Activated naive CD8-positive, alpha-beta T cell treated with anti-CD3 and anti-CD28 coated beads, Interleukin-2, amount 10 ng/mL, durations not matched to agents 7 days and 5 days (primary cell): ENCODE measurements at places on chromosomes 11 and 22. TPM values are rescaled to one million over a fixed set of nuclear protein-coding genes. Genes with fewer than 3 reads are reported as not detected.

DNA sequence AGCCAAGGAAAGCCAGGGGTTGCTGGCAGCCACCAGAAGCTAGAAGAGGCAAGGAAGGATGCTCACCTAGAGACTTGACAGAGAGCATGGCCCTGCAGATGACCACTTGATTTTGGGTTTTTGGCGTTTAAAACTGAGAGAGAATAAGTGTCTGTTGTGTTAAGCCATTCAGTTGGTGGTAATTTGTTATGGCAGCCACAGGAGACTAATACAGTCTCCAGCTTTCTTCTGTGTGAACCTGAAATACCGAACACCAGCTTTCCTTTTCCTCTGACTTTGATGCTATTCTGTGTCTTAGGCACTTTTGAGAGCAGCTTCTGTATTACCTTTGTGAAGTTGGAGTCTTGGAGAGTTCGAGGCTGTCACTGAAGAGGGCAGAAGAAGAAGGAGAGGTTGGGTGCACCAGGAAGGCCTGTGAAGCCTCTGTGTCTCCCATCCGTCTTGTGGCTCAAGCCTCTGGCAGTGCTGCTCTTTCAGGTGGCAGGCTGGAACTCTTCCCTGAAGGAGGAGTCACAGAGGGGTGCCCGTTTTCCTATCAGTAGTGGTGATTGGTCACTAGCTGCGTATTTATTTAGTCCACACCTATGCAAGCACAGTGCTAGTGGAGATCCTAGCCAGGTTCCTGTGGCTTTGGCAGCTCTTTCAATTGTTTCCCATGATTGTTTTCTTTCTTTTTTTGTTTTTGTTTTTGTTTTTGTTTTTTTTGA, 2.5 kb downstream of the TBC1D22A start:
- H3K4me3 ChIP-seq = peak overlapping the region; percentile 100
- H3K27ac ChIP-seq = peak overlapping the region; percentile 44
- H3K36me3 ChIP-seq = peaks cover 21% of the 10 kb centered on the region
- peaks cover 48% of the 10 kb centered on the region for H3K4me1 ChIP-seq
- no peaks in the 10 kb centered on the region for H3K27me3 ChIP-seq

The HORMAD2 gene
- total RNA-seq = 0.14 TPM

DNA sequence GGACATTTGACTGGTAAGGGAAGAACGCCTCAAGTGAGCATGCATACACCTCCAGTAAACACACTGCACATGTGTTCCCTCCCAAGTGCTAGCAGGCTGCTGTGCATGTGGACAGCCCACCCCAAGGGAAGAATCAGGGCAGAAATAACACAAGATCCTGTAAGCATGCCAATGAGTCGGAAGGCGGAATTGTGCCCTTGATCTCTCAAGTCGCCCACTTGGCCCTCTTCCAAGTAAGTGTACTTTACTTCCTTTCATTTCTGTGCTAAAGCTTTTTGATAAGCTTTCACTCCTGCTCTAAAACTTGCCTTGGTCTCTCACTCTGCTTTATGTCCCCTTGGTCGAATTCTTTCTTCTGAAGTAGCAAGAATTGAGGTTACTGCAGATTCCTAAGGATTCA, 139.6 kb downstream of the TRPC6 start:
- H3K4me3 ChIP-seq = no peak overlapping the region
- no peaks in the 10 kb centered on the region for H3K27me3 ChIP-seq
- no peaks in the 10 kb centered on the region for H3K4me1 ChIP-seq
- no peak for DNase-seq
- H3K27ac ChIP-seq = no peak overlapping the region

DNA sequence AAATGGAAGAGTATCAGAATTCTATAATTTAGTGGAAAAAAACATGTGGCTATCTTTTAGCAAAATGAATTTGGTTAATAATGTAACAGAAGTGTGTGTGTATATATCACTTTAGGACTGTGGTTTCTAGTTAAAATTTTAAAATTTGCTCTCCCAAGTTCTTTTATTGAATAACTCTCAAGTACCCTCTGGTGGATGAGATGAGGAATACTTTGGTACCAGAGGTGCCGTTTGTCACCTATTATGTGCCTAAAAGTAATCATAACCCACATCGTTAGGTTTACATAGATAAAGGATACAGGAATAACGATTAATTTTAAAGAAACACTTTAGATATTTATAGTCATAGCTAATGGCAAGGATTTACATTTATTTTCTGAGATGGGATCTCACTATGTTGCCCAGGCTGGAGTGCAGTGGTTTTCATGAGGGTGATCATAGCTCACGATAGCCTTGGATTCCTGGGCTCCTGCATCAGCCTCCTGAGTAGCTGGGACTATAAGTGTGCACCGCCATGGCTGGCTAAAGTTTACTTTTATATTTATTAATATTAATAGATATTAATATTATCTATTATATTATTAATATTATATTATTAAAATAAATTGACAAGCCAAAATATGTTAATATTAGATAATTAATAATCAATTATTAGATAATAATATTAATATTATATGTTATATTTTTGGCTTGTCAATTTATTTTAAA, 66.7 kb upstream of the CAPRIN1 start:
- H3K4me3 ChIP-seq = no peak overlapping the region
- peaks cover 17% of the 10 kb centered on the region for H3K27me3 ChIP-seq
- H3K27ac ChIP-seq = no peak overlapping the region
- no peak for DNase-seq

GRCh38 chr11:29005401-29005980, 897.3 kb downstream of the METTL15 start:
- no peak overlapping the region for H3K27ac ChIP-seq
- H3K4me3 ChIP-seq = no peak overlapping the region
- H3K36me3 ChIP-seq = no peaks in the 10 kb centered on the region
- H3K4me1 ChIP-seq = no peaks in the 10 kb centered on the region

The ALG9 gene
- 26.8 TPM for total RNA-seq

The TCN1 gene
- total RNA-seq = not detected

The RAB30 gene
- 14.3 TPM for total RNA-seq

The CBY1 gene
- 22.4 TPM for total RNA-seq

The SLC22A6 gene
- not detected for total RNA-seq

The ADAMTS8 gene
- total RNA-seq = not detected

DNA sequence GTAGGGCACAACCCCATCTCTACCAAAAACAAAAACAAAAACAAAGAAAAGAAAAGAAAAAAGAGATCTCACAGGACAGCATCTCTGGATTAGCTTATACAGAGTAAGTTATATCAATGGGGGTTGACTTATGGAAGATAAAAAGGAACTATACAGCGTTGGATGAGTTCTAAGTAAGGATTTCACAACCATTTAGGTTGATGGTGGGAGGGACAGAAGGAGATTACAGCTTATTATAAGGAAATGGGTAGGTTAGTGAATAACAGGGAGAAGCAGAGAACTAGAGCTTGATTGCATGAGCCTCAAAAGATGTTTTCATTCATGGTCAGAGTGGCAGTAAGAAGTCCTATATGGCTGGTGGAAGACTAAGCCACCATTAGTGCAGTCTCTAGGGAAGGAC, 60.3 kb downstream of the CECR2 start:
- no peaks in the 10 kb centered on the region for H3K36me3 ChIP-seq
- no peak overlapping the region for H3K4me3 ChIP-seq
- no peak overlapping the region for H3K27ac ChIP-seq
- H3K27me3 ChIP-seq = peaks cover 5% of the 10 kb centered on the region
- no peak for DNase-seq

The UCP3 gene
- total RNA-seq = 4.0 TPM

DNA sequence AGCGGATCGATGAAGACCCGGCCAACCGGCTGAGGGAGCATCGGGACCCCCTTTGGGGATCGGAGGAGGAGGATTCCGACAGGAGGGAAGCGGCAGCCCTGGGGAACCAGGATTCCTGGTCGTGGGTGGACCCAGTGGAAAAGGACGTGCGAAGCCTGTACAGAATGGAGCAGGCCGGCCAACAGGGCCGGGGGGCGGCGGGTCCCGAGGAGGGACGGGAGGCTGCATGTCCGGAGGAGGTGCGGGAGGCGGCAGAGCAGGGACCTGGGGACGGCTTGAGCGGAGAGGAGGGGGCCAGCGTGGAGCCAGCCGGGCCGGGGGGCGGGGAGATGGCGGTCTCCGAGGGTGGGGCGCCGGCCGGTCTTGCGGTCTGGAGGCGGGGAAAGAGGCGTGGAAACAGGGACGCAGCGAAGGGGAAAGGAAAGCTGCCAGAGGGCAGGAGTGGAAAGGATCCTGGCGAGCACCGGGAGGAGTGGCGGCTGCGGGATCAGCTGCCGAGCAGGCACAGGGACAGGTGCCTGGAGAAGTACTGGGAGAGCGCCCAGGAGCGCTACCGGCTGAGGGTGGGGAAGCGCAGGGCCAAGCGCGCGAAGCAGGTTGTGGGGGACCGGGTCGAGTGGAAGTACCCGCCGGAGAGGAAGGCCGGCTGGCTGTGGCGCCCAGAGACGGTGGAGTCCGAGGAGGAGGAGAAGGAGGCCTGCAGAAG, at the start of gene ANO5:
Gene ANO5, plus strand, starts transcription at position 444 of the 706 bp plus-strand sequence. CDS start 408 bp downstream, outside the sequence.
- no peaks in the 10 kb centered on the region for H3K36me3 ChIP-seq
- H3K4me1 ChIP-seq = no peaks in the 10 kb centered on the region
- H3K4me3 ChIP-seq = peak within 1 kb of the TSS; percentile 55
- peaks cover 27% of the 10 kb centered on the region for H3K27me3 ChIP-seq

DNA sequence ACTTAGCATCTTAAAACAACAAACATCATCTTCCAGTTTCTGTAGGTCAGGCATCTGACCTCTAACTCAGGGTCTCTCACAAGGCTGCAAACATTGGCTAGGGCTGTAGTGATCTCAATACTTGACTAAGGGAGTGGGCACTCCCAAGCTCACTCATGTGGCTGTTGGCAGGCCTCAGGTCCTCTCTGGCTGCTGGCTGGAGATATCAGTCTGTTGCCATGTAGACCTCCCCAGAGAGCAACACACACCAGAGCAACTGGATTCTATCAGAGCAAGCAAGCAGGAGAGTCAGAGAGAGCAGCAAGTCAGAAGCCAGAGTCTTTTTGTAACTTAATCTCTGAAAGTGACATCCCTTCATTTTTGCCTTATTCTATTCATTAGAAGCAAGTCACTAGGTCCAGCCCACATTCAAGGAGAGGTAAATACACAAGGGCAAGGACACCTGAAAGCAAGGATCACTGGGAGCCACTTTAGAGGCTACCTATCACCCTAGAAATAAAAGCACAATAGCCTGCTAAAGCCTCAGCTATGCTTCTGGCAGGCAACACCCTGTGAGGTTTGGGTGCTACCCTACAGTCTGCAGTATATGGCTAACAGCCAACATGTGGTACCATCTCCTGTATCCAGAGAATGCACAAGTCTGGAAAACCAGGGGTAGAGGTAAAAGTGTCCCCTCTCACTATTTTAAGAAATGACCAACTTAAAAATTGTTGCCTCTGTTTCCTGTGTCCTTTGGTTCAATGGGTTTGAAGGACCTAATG, 33.5 kb upstream of the CD44 start:
- peaks cover 3% of the 10 kb centered on the region for H3K27me3 ChIP-seq
- H3K27ac ChIP-seq = no peak overlapping the region
- H3K4me1 ChIP-seq = peaks cover 34% of the 10 kb centered on the region
- H3K4me3 ChIP-seq = no peak overlapping the region
- peaks cover 7% of the 10 kb centered on the region for H3K36me3 ChIP-seq

The MS4A4E gene
- not detected for total RNA-seq

The CHRM1 gene
- total RNA-seq = not detected

DNA sequence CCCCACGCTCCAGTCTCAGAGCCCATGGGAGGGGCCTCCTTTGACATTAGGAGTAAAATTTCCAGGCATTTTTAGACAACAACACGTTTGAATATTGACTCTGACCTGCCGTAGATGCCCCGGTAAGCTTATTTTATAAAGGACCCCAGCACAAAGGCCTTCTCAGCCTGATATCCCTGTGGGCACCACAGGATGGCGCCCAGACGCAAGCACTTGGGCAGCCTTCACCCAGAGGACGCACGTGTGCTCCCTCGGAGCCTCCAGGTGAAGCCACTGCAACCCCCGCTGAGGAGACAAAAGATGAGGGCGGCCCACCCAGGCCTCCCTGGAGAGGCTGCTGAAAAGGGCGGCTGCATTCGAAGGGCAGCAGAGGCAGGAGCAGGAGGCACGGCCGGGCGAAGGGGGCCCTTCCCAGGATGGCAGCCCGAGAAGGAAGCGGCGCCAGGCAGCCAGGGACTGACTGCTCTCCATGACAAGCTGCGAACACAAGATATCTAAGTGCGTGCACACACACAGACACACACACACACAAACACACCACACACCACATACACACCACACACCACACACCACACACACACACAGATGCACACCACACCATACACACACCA, 15.2 kb upstream of the TH start:
- no peak overlapping the region for H3K4me3 ChIP-seq
- H3K27ac ChIP-seq = no peak overlapping the region
- H3K4me1 ChIP-seq = peaks cover 3% of the 10 kb centered on the region
- H3K27me3 ChIP-seq = peaks cover 6% of the 10 kb centered on the region
- no peaks in the 10 kb centered on the region for H3K36me3 ChIP-seq

- peak overlapping the region; percentile 81 for H3K27ac ChIP-seq
- no peak overlapping the region for H3K4me3 ChIP-seq
- no peaks in the 10 kb centered on the region for H3K27me3 ChIP-seq
- peaks cover 36% of the 10 kb centered on the region for H3K36me3 ChIP-seq
These were observed 3.4 kb upstream of the UCP3 start for GRCh38 chr11:74012074-74012809.

- H3K4me3 ChIP-seq = no peak overlapping the region
- H3K27me3 ChIP-seq = peaks cover under 1% of the 10 kb centered on the region
- DNase-seq = no peak
These were observed 428.4 kb downstream of the MN1 start for GRCh38 chr22:27372969-27373670.

The DTX4 gene
- 0.47 TPM for total RNA-seq

- no peak overlapping the region for H3K27ac ChIP-seq
- H3K36me3 ChIP-seq = no peaks in the 10 kb centered on the region
- DNase-seq = no peak
- H3K4me1 ChIP-seq = peaks cover 6% of the 10 kb centered on the region
- peaks cover 25% of the 10 kb centered on the region for H3K27me3 ChIP-seq
- no peak overlapping the region for H3K4me3 ChIP-seq
These were observed 9.5 kb upstream of the GGA1 start for GRCh38 chr22:37599153-37599552.

The MOV10L1 gene
- not detected for total RNA-seq

DNA sequence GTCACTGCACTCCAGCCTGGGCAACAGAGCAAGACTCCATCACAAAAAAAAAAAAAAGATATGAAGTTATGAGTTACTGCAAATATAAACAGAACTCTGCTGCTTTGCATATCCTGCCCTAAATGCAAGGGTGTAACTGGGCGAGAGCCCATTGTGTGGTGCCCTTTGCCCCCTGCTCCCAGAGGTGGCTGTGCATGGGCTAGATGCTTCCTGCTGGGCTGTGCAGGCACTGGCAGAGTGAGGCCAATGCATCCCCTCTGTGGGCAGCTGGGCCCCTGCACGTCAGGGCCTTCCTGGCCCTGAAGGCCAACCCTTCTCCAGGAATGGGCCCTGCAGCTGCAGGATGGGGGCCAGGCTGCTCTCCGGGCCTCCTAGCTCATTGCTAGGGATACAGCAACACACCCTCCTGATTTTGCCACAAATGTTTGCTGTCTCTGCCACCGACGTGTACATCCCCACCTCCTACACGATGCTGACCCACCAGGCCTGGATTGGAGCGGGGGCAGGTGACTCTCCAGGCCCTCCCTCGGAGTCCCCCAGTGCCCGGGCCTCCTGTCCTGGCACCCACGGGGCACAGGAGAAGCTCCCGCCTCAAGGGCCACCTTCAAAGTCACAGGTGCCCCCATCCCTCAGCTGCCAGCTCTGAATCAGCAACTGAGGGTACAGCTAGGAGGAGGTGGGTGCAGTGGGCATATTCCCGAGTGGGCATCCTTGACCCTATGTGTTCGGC, 40.7 kb upstream of the COMT start:
- H3K4me1 ChIP-seq = peaks cover 4% of the 10 kb centered on the region
- no peak overlapping the region for H3K4me3 ChIP-seq
- H3K36me3 ChIP-seq = no peaks in the 10 kb centered on the region
- H3K27ac ChIP-seq = no peak overlapping the region

GRCh38 chr11:103619938-103620337, 416.5 kb upstream of the DDI1 start:
- H3K27me3 ChIP-seq = peaks cover 2% of the 10 kb centered on the region
- H3K36me3 ChIP-seq = no peaks in the 10 kb centered on the region
- no peaks in the 10 kb centered on the region for H3K4me1 ChIP-seq
- H3K4me3 ChIP-seq = no peak overlapping the region

The TSSK2 gene
- not detected for total RNA-seq

The DDIAS gene
- total RNA-seq = 8.8 TPM
